A375 (cell line): ENCODE measurements at places on chromosomes 4 and X. TPM values are rescaled to one million over a fixed set of nuclear protein-coding genes. Genes with fewer than 3 reads are reported as not detected.

The CT83 gene
- 11.4 and 14.9 TPM in 2 replicates for total RNA-seq

The PRDM8 gene
- 0.72 and 2.0 TPM in 2 replicates for total RNA-seq

The PABPC5 gene
- total RNA-seq, result 1.2 and 1.6 TPM in 2 replicates

The DCAF8L2 gene
- total RNA-seq, result 0.05 TPM in 1 of 2 replicates, not detected in the other

The PITX2 gene
- total RNA-seq, result 4.8 and 4.9 TPM in 2 replicates

The CT47B1 gene
- total RNA-seq, result not detected in 2 replicates

The FUNDC1 gene
- 15.5 and 19.0 TPM in 2 replicates for total RNA-seq

The ATP8A1 gene
- total RNA-seq, result 1.8 and 4.2 TPM in 2 replicates

The CTAG1B gene
- total RNA-seq, result 22.1 and 66.2 TPM in 2 replicates

The ARR3 gene
- not detected in 2 replicates for total RNA-seq

The ADGRL3 gene
- total RNA-seq, result 5.0 and 5.6 TPM in 2 replicates

The MGAT4D gene
- not detected in 2 replicates for total RNA-seq

The VCX gene
- 20.4 and 20.5 TPM in 2 replicates for total RNA-seq

The IKBKG gene
- 19.2 and 20.7 TPM in 2 replicates for total RNA-seq

The APELA gene
- not detected in 2 replicates for total RNA-seq

The PTCHD1 gene
- not detected in 2 replicates for total RNA-seq

The DDIT4L gene
- total RNA-seq, result 0.03 TPM in 1 of 2 replicates, not detected in the other

The SASH3 gene
- not detected in 2 replicates for total RNA-seq

The AFP gene
- not detected in 2 replicates for total RNA-seq

The S100P gene
- 10.4 and 20.1 TPM in 2 replicates for total RNA-seq

The GAK gene
- total RNA-seq, result 145 and 183 TPM in 2 replicates

The STK32B gene
- 28.3 and 31.0 TPM in 2 replicates for total RNA-seq

The CXXC4 gene
- 0.32 and 0.45 TPM in 2 replicates for total RNA-seq

The SPON2 gene
- 10.3 and 13.4 TPM in 2 replicates for total RNA-seq

The HS6ST2 gene
- total RNA-seq, result 14.9 and 17.4 TPM in 2 replicates

The FRMD7 gene
- 0.11 TPM in 1 of 2 replicates, not detected in the other for total RNA-seq

The PWWP3B gene
- not detected in 2 replicates for total RNA-seq

The NPY2R gene
- not detected in 2 replicates for total RNA-seq

The LPAR4 gene
- total RNA-seq, result 0.27 and 0.41 TPM in 2 replicates

The MTTP gene
- not detected in 2 replicates for total RNA-seq

The ABLIM2 gene
- total RNA-seq, result 0.13 TPM in 1 of 2 replicates, not detected in the other

The MAGEA1 gene
- total RNA-seq, result 7.0 and 7.1 TPM in 2 replicates

The OTC gene
- not detected in 2 replicates for total RNA-seq

The SATL1 gene
- not detected in 2 replicates for total RNA-seq

The ADH7 gene
- total RNA-seq, result not detected in 2 replicates

The SSX2B gene
- 24.9 and 31.2 TPM in 2 replicates for total RNA-seq

The FGF5 gene
- 0.13 TPM in 1 of 2 replicates, not detected in the other for total RNA-seq

The UTP3 gene
- 26.1 and 34.2 TPM in 2 replicates for total RNA-seq

The PDE6B gene
- 4.5 and 5.1 TPM in 2 replicates for total RNA-seq

The NSUN7 gene
- total RNA-seq, result not detected in 2 replicates

The FRG2 gene
- total RNA-seq, result not detected in 2 replicates

The C4orf36 gene
- 1.4 TPM in 1 of 2 replicates, not detected in the other for total RNA-seq

The BEX5 gene
- total RNA-seq, result 1.4 and 2.5 TPM in 2 replicates

The MEPE gene
- total RNA-seq, result not detected in 2 replicates

The IL9R gene
- total RNA-seq, result 0.11 and 0.16 TPM in 2 replicates

The DUSP21 gene
- total RNA-seq, result not detected in 2 replicates
